Kidney (tissue), 22 donors: ENCODE measurements at places on chromosomes 11 and 22. TPM values are rescaled to one million over a fixed set of nuclear protein-coding genes. Genes with fewer than 3 reads are reported as not detected.

GRCh38 chr22:31084811-31085492 lies 3.8 kb downstream of the SMTN start:
- DNase-seq: peak; percentile 77

- DNase-seq: no peak
Measured at GRCh38 chr11:61390161-61390560, 2.2 kb upstream of the TMEM216 start.

The HOATZ gene
- total RNA-seq: not detected

The CHST1 gene
- 2.8 TPM for total RNA-seq

GRCh38 chr11:59746111-59746510 lies 9.1 kb upstream of the STX3 start:
- no peak for DNase-seq

The OR52E8 gene
- total RNA-seq: 0.25 TPM

DNA sequence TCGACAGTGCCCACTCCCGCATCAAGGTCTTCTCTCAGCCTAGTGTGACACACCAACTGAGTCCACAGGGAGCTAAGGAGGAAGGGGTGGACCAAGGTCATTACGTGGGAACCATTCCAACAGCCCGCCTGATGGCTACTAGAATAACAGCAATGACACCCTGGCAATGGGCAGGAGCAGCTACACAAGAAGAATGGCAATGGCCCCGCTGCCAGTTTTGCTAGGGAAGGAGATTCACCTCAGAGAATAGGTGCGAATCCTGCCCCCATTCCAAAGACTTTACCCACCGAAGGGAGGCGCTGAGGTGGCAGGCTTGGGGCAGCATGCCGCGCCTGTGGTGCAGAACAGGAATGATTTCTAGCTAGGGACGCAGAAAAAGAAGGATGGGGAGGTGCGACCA lies 9.1 kb downstream of the WT1 start:
- DNase-seq: no peak

GRCh38 chr11:125270711-125271110 lies 106.2 kb downstream of the PKNOX2 start:
- DNase-seq: no peak

- no peak for DNase-seq
Measured at GRCh38 chr11:128928400-128928799, 14.3 kb downstream of the TP53AIP1 start.

- DNase-seq: no peak
Measured at GRCh38 chr11:77530879-77531278, 57.0 kb upstream of the PAK1 start.

DNA sequence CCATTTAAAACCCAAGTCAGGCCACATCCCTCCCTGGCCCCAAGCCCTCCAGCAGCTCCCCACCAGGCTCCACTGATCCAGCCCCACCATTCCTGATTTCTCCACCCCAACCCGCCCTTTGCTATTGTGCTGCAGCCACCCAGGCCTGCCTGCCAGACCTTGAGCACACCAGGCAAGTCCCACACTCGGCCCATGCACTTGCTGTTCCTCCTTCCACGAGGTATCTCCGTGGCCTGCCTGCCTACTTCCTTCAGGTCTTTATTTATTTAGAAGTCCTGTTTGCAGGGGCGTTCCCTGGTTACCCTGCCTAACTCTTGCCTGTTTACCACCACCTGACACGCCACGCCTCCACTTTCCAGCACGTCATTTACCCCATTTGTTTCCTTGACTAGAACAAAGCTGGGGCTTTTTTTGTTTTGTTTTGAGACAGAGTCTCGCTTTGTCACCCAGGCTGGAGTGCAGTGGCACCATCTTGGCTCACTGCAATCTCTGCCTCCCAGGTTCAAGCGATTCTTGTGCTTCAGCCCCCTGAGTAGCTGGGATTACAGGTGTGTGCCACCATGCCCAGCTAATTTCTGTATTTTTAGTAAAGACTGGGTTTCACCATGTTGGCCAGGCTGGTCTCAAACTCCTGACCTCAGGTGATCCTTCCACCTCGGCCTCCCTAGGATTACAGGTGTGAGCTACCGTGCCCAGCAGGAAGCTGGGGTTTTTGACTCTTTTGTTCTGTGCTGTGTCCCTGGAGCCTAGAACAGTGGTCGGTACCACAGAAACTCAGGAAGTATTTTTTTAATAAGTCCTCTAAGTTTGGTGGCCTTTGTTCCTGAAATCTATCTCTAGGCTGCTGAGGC lies 6.7 kb downstream of the CENPM start:
- no peak for DNase-seq

DNA sequence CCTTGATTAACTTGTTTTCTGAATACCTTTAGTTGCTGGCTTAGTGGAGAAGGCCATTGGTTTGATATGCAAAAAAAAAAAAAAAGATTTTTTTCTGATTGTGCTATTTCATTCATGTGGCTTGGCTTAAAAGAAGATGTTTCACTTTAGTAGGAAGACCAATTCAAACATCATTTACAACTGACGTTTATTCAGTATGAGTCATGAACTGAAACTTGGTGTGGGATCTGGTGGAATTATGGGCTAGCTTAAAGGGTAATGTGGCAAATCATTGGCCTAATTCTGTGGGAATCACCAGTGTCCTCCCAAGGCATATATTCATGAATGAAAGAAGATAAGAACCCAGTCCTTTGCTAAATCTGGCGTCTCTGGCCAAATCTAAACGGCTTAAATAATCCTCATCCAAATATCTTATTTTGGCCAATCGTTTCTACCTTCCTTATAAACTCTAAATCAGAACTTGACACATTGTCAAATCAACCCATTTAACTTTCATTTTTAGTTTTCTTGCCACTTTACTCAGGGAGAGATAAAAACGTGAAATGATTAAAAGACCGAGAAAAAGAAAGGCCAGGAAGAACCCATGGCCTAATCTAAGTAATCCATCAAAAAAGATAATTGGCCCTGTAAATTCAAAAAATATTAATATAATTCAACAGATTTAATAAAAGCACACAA lies 77.0 kb downstream of the DDIAS start:
- no peak for DNase-seq

DNA sequence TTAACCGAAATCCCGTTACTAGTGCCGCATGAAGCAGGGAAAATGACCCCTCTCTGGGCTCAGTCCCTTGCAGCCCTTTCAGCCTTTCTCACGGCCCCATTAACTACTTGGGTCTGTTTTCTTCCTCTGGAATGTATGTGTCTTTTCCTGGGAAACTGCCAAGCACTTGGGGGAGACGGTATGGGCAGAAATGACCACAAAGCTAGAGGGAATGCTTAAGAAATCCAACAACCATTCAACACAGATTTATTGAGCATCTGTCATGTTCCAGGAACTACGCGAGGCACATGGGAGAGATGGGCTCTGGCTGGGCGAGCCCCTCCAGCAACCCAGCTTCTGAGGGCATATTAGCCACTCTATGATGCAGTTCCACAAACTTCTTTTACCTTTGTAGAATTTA lies 462.6 kb downstream of the BUD13 start:
- no peak for DNase-seq

GRCh38 chr11:79932612-79933011 lies 491.8 kb upstream of the TENM4 start:
- no peak for DNase-seq

DNA sequence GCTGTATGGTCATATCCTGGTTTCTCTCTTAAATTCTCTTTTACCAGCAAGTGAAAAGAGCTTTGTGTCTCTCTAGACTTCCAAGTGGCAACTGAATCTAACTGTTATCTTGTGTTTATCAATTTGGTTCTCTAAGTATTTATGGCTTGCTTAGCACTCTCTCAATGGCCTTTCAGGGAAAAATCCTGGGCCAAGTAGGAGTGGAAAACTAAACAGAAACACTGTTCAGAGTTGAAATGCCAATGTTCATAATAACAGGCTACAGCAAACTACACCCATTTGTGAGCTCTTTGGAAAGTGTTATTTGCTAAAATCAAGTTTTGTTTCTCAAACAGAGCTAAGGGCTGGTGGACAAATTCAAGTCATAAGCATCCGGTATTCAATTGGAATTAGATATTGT lies 10.1 kb downstream of the MMP12 start:
- no peak for DNase-seq

DNA sequence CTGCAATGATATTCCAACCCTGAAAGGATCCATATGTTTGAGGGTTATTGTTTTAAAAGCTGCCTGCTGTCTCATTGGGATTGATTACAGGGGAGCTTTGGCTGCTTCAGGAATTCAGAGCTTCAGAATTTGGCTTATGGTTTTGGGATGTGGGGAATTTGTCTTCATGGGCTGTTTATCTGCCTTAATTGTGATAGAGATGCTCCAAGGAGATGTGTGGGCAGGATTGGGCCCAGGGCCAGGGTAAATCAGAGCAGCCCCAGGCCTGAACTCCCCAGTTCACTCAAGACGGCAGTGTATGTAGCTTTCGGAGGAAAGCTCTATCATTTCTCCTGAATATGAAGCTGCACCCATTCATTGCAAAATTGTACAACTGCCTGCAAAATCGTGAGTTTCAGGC lies 88.5 kb downstream of the ALX4 start:
- DNase-seq: no peak

The KRTAP5-9 gene
- total RNA-seq: 0.66 TPM

The CNGA4 gene
- total RNA-seq: 0.22 TPM

DNA sequence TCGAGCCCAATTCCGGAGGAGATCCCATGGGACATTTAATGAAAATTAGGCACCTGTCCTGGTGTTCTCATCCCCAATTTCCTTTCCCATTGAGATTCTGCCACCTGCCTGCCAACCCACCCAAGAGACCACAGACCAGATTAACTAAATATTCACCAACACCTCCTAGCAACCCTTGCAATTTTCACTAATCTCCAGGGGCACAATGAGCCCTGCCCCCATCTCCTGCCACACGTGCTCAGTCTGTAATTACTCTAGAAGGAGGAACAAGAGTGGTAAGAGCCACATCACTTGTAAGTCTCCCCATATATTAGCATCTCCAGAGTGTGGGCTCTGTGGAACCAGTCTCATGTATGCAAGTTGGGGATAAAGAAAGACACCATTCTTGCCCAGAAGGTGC lies 38.0 kb downstream of the IL18BP start:
- DNase-seq: no peak

- no peak for DNase-seq
Measured at GRCh38 chr22:44091021-44091721, 67.1 kb downstream of the PARVB start.

- DNase-seq: no peak
Measured at GRCh38 chr11:29327891-29328290, 688.9 kb downstream of the KCNA4 start.

The CDKN1C gene
- 54.8 TPM for total RNA-seq

GRCh38 chr11:112457532-112457931 lies 196.9 kb upstream of the PLET1 start:
- no peak for DNase-seq

- DNase-seq: no peak
Measured at GRCh38 chr11:54558407-54558806, 45.4 kb downstream of the OR4C46 start.

GRCh38 chr11:71456294-71456693 lies 3.3 kb downstream of the NADSYN1 start:
- DNase-seq: no peak

The JAML gene
- 17.1 TPM for total RNA-seq

DNA sequence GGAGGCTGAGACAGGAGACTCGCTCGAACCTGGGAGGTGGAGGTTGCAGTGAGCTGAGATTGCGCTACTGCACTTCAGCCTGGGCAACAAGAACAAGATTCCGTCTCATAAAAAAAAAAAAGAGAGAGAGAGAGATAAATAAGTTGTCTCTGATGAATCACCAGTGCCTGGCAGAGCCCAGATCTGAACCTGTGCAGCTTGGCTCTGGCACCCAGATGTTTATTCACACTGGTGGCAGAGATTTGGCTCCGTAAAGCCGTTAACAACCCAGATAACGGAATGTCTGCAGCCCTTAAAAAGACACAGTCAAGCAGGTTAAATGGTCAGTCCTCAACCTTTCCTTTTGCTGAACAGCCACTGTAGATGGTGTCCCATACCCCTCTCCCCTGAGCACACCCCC lies 33.5 kb upstream of the RTL6 start:
- DNase-seq: no peak

GRCh38 chr22:29578462-29579200 lies 2.3 kb downstream of the NIPSNAP1 start:
- DNase-seq: no peak

DNA sequence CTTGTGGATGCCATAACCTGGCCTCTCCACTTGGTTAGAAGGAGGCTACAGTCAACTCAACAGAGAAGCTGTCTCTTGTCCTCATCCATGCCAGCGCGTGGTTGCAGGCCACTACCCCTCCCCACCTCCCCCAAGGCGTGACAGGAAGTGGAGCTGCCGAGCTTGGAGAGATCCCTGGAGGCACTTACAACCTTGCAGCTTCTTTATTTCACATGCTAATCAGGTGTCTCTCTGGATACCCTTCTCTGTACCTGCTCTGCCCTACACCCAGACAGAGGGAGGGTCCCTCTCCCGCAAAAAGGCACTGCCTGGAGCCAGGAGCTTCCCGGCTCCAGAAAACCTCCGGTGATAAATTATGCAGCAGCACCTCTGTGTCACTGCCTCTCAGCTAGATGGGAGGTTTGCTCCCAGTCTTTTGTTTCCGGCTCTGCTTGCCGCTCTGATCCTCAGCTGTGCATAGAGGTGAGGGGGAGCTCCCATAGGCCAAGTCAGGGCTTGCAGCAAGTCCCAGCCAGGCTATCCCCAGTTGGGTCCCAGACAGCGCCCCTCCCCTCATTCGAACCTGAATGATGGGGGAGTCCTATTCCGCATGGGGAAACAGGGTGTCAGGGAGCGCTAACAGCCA lies 5.7 kb downstream of the LRP4 start:
- peak; percentile 83 for DNase-seq

The MS4A15 gene
- total RNA-seq: not detected

The PLAAT3 gene
- 88.2 TPM for total RNA-seq

The CAPN5 gene
- 36.0 TPM for total RNA-seq

The TMPRSS4 gene
- 234 TPM for total RNA-seq

- DNase-seq: no peak
Measured at GRCh38 chr11:133906241-133906640, 50.5 kb downstream of the IGSF9B start.

The DRD2 gene
- 0.31 TPM for total RNA-seq

GRCh38 chr11:62976109-62976508 lies 8.7 kb downstream of the SLC22A6 start:
- no peak for DNase-seq

The SCUBE1 gene
- total RNA-seq: 7.1 TPM

- no peak for DNase-seq
Measured at GRCh38 chr22:33796494-33796893, 123.8 kb downstream of the LARGE1 start.

DNA sequence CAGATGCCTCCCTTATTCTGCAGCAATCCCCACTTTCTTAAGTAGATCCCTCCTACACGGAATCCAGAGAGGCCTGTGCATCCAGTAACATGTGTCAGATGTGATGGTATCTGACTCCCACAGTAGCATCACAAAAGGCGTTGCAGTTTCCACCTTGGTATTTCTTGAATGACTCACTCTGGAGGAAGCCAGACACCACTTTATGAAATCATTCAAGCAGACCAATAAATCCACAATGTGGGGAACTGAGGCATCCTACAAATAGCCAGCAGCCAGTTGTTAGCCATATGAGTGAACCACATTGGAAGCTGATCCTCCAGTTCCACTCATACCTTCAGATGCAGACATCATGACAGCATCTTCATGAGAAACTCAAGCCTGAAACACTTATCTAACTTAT lies 798.1 kb downstream of the OPCML start:
- DNase-seq: no peak

GRCh38 chr11:78961247-78961646 lies 386.6 kb upstream of the NARS2 start:
- DNase-seq: peak; percentile 68

- no peak for DNase-seq
Measured at GRCh38 chr11:65432686-65433582, 10.3 kb downstream of the NEAT1 start.

The C22orf31 gene
- not detected for total RNA-seq

- DNase-seq: no peak
Measured at GRCh38 chr11:17593466-17594245, 46.6 kb downstream of the OTOG start.

GRCh38 chr22:47206164-47206563 lies 443.7 kb downstream of the TBC1D22A start:
- no peak for DNase-seq

The OR51B4 gene
- total RNA-seq: not detected
